ENCODE measurements at places on chromosomes 12 and 14.

GRCh38 chr12:114774197-114774596 lies 90.2 kb upstream of the TBX3 start:
- no peak for DNase-seq

GRCh38 chr12:22731236-22731635 lies 106.3 kb downstream of the ETNK1 start:
- no peak for DNase-seq

GRCh38 chr14:99250636-99251208 lies 21.3 kb downstream of the BCL11B start:
- no peak for DNase-seq

DNA sequence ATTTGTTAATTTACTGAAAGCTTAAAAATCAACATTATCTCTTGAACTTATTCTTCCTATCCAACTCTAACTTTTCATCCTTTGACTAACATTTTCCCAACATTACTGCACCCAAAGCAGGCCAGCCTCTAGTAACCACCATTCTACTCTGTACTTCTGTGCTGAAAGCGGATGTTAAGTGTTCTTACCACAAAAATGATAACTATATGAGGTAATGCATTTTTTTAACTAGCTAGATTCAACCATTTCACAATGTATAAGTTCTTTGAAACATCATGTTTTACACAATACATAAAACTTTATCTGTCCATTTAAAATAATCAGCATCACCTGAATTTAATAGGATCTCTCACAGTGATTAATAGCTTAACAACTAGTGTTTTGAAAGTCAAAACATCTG lies 468.5 kb upstream of the MGAT4C start:
- no peak for DNase-seq

GRCh38 chr14:65062096-65063075 lies 39.9 kb downstream of the MAX start:
- no peak for DNase-seq

GRCh38 chr12:117165342-117165741 lies 24.9 kb downstream of the FBXO21 start:
- no peak for DNase-seq

DNA sequence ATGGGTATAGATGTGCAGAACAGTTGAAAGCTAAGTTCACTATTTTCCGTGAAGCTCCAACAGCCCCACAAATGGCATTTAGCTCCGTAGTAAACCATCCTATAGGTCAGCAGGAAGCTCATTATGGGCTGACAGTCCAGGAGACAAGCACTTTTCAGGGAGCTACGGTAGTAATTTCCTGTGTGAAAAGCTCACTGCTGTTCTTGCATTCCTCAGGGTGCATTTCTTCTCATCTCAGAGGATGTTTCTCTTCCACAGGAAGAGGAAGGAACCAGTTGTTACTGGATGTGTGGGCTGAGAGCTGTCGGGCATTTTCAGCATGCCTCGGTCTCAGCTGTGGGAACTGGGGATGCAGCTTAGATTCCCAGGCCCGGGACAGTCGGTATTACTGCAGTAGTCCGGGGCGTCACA lies 72.8 kb downstream of the GALNT4 start:
- no peak for DNase-seq

- peak; percentile 65 for DNase-seq
These were observed 8.9 kb downstream of the VAMP1 start for GRCh38 chr12:6461401-6462233.

GRCh38 chr12:4556735-4557530 lies 5.1 kb upstream of the DYRK4 start:
- DNase-seq: no peak

DNA sequence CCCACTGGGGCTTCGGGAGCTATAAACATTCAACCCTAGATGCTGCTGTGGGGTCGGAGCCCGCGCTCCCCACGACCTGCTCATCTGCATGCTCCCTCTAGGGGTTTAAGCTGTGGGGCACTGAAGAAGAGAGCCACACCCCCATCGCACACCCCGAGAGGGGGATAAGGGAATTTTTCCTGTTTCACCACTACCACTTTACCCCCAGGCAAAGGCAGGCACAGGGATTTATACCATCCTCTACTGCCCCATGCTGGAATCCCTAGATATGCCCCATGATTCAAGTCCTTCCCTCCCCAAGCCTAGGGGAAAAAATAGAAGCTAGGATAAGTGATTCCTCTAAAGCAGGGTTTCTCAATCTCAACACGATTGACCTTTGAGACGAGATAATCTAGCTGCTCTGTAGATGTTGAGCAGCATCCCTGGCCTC lies 59.9 kb upstream of the CCDC60 start:
- no peak for DNase-seq

DNA sequence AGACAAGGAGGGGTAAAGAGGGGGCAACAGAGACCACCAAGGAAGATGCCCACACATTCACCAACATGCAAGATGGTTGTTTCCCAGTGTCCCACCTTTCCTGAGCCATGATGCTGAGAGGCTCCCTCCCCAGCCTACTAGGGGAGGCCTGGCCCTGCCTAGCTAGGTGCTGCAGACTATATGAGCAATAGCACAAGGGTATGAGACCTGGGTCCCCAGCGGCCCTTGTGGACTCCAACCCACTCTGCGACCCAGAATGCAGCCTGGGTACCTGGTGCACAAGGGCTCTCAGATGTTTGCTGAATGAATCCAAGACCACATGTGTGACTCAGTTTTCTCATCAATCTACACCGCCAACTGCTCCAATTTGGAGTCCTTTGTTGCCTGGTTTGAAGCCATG lies 13.9 kb downstream of the TGFB3 start:
- no peak for DNase-seq

GRCh38 chr14:22872033-22872832 lies 693 bp downstream of the LRP10 start:
- DNase-seq: no peak

DNA sequence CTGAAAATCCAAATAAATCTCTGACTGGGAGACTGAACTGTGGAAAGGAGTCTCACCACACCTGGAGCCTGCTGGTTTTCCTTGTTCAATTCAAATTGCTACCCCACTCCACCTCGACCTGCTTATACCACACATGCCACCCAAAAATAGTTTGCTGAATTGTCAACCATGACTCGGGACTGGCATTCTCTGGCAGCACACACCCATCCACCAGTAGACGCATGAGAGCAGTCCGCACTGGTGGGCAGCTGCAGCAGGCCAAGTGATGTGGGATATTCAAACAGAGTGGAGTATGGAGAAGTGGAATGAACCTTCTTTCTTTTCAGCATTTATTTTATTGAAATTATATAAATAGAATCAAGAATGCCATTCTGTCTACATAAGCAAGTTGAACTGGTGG lies 38.7 kb upstream of the SYCP3 start:
- DNase-seq: no peak

DNA sequence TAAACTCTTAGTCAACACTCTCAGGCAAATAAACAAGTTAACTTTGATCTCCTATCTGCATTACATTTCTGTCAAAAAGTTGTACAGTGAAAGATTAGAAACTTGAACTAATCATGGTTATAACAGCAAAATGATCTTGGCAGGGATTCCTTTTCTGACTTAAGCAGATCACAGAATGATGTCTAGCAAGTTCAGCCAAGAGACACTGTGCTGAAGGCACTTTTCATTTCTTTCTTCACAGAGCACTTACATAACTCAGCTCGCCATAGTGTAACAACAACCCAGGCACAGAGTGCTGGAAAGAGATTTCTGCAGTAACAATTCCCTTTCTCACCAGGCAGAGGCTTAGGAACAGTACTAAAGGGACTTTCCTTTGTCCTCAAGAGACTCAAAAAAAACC lies 19.6 kb upstream of the CSRP2 start:
- DNase-seq: no peak

- DNase-seq: no peak
These were observed 142.8 kb downstream of the VRK1 start for GRCh38 chr14:96940009-96940408.

DNA sequence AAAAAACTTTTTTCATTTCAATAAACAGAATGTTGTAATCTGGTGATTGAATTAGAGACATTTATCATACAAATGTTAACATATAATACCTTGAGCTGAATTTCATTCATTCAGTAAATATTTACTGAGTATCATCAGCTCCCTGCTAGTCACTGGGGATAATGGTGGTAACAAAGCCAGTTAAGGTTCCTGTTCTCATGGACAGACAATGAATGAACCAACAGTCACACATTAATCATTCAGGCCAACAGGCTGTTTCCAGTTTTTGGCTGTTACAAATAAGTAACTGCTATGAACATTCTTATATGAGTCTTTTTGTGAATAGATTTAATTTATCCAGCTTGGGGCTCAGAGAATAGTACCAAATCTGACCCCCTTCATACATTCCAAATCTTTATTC lies 13.5 kb downstream of the EXD2 start:
- no peak for DNase-seq

- DNase-seq: no peak
These were observed 52.8 kb upstream of the SLC2A13 start for GRCh38 chr12:40158592-40159111.

- DNase-seq: no peak
These were observed 82.2 kb downstream of the PAPOLA start for GRCh38 chr14:96584199-96584906.

DNA sequence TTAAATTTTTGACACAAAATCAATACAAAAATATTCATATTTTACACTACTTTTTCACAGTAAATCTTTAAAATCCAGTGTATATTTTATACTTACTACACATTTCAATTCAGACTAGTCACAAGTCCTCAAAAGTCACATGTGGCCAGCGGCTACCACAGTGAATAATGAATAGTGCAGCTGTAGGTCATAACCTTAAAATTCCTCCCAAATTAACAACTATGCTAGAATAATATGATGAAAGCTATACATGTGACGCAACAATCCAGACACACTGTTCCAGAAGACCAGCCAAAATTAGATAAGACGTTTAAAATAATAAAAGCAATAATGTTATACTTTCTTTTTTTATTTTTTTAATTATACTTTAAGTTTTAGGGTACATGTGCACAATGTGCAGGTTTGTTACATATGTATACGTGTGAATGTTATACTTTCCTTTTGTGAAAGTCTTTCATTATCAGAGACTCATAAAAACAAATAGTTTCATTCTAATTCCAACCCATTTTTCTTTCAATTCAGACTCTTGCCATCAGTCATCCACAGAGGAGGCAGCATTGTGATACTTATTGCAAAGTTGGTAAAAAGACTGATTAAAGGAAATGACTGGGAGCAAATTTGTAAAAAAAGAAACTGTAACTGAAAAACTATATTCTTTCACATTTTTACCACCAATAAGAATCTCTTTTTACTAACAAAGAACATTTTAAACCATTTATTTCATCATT lies 67.0 kb downstream of the C2CD5 start:
- DNase-seq: no peak

GRCh38 chr12:46661110-46661845 lies 164.5 kb downstream of the SLC38A4 start:
- DNase-seq: no peak

GRCh38 chr14:98925354-98926040 lies 346.5 kb downstream of the BCL11B start:
- no peak for DNase-seq

DNA sequence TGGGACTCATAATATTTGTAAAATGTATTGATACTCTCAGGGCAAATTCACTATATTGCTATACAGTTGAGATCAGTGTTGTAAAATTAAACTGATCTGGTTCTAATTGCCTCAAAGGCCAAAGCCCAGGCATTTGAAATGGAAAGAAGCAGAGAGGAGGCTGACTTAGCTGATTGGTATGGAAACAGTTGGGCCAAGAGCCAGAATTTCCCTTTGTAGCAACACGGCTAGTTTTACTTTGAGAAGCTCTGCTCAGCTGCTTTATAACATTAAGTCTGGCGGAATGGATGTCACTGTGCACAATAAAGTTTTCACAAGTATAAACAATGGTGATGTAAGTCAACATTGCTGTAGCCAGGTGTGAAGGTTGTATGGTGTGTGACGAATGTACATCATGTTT lies 186.4 kb downstream of the MSRB3 start:
- no peak for DNase-seq

GRCh38 chr14:23443881-23444280 lies 8.4 kb upstream of the MYH7 start:
- no peak for DNase-seq

GRCh38 chr12:9634969-9635754 lies 27.4 kb upstream of the KLRB1 start:
- DNase-seq: no peak

GRCh38 chr14:53180272-53181221 lies 27.4 kb upstream of the DDHD1 start:
- no peak for DNase-seq

- no peak for DNase-seq
These were observed 9.4 kb upstream of the TCHP start for GRCh38 chr12:109890620-109891170.

GRCh38 chr12:15546102-15546701 lies 223.9 kb downstream of the PTPRO start:
- no peak for DNase-seq

GRCh38 chr12:7093892-7094291 lies 1.6 kb upstream of the C1R start:
- DNase-seq: no peak

DNA sequence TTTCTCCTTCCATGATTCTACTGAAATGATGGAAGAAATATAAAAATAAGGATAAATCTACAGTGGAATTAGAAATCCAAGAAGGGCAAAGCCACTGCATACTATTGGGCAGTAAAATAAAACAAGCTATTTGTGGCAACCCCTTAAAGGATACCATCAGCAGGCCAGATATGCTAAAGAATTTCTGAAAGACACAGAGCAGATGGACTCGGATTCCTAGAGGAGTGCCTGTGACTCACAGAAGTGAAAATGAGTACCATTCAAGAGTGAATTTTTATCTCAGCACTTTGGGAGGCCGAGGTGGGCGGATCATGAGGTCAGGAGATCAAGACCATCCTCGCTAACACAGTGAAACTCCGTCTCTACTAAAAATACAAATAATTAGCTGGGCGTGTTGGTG lies 318.1 kb downstream of the LRIG3 start:
- DNase-seq: no peak

DNA sequence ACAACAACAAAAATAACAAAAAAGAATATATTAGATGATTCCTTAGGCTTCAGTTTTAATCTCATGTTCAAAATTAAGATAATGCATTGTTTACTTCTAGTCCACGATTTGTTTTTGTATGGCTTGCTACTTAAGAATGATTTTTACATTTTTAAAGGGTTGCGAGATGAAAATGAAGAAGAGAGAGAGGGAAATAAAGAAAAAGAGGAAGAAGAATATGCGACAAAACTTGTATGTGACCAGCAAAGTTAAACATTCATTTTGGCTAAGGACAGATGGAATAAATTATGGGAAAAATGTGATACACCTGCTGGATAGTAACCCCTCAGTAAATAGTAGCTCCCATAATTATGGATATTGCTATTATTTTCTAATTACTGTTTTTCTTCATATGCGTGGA lies 1.2 kb upstream of the GIT2 start:
- no peak for DNase-seq
